Upper lobe of left lung (tissue), 6 donors: ENCODE measurements at places on chromosomes 7 and 10. TPM values are rescaled to one million over a fixed set of nuclear protein-coding genes. Genes with fewer than 3 reads are reported as not detected.

DNA sequence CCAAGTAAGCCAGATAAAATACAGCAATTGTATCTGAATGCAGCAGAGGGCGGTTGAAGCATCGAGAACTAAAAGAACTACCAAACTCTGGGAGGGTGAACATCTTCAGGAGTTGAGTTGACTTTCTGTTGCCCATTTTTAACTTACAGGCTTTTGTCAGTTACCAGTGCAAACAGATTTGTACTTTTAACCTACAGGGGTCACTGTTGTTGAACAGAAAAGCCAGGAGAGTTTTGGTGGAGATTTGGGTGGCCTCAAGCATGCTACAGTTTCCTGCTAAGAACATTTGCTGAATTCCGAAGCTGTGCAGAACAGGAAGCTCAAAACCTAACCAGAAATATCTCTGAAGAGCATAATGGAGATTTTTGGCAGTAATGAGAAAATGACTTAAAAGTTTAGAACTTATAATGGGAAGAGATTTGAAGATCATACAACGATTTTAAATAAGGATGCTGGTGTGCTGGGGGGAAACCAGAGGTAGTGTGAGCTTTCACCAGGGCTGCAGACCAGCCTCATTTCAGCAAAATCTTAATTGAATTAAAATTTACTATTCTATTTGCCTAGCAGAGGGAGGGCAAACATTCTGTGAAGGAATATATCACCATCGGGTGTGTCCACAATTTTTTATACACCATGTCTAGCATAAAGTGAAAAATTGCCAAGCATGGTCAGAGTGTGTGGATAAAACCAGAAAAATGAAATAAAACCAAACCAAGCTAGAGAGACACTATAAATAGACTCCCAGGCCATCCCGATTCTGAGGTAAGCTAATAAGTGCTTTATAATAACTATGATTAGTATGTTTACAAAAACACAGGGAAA lies 208.6 kb upstream of the CCDC6 start:
- no peak for DNase-seq
- no peaks in the 10 kb centered on the region for H3K27me3 ChIP-seq
- no peak overlapping the region for H3K27ac ChIP-seq
- no peaks in the 10 kb centered on the region for H3K36me3 ChIP-seq
- no peak overlapping the region for H3K4me3 ChIP-seq

DNA sequence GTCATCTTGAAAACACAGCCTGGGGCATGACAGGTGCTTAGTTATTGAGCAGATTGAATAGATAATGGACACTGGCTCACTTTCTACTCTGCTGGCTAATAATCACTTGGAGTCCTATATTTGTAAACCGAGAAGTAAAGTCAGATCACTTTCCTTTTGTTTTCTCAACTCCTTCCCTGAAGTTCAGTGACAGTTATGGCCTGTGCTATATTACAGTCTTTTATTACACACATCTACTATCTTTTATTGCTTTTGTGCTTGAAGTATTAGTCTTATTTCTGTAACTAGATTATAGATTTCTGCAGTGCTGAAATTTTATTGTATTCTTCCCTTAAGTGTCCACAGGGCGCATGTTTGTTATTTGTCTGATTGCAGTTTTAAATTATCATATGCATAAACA lies 136.4 kb upstream of the TAC1 start:
- H3K36me3 ChIP-seq = no peaks in the 10 kb centered on the region
- no peak for DNase-seq

- no peaks in the 10 kb centered on the region for H3K27me3 ChIP-seq
- DNase-seq = no peak
- H3K36me3 ChIP-seq = no peaks in the 10 kb centered on the region
- H3K4me1 ChIP-seq = no peaks in the 10 kb centered on the region
Observed at GRCh38 chr7:129569811-129570215, 41.7 kb upstream of the NRF1 start.

GRCh38 chr10:21993360-21994001 lies 10.0 kb downstream of the DNAJC1 start:
- no peak for DNase-seq
- H3K4me1 ChIP-seq = peaks cover 4% of the 10 kb centered on the region
- no peak overlapping the region for H3K27ac ChIP-seq
- no peaks in the 10 kb centered on the region for H3K27me3 ChIP-seq
- no peaks in the 10 kb centered on the region for H3K36me3 ChIP-seq

GRCh38 chr7:15686957-15687545 lies 568 bp upstream of the MEOX2 start:
- peaks cover 14% of the 10 kb centered on the region for H3K27me3 ChIP-seq
- H3K36me3 ChIP-seq = no peaks in the 10 kb centered on the region
- H3K4me3 ChIP-seq = peak overlapping the region; percentile 40
- peak overlapping the region; percentile 50 for H3K27ac ChIP-seq
- no peak for DNase-seq

- no peak overlapping the region for H3K27ac ChIP-seq
- no peaks in the 10 kb centered on the region for H3K36me3 ChIP-seq
- H3K4me3 ChIP-seq = no peak overlapping the region
- no peaks in the 10 kb centered on the region for H3K27me3 ChIP-seq
- no peak for DNase-seq
Observed at GRCh38 chr7:156206174-156206573, 393.9 kb upstream of the SHH start.

- H3K27ac ChIP-seq = no peak overlapping the region
- no peaks in the 10 kb centered on the region for H3K27me3 ChIP-seq
- H3K4me1 ChIP-seq = peaks cover 7% of the 10 kb centered on the region
- no peaks in the 10 kb centered on the region for H3K36me3 ChIP-seq
- H3K4me3 ChIP-seq = no peak overlapping the region
Observed at GRCh38 chr7:5448378-5449037, 24.9 kb upstream of the TNRC18 start.

DNA sequence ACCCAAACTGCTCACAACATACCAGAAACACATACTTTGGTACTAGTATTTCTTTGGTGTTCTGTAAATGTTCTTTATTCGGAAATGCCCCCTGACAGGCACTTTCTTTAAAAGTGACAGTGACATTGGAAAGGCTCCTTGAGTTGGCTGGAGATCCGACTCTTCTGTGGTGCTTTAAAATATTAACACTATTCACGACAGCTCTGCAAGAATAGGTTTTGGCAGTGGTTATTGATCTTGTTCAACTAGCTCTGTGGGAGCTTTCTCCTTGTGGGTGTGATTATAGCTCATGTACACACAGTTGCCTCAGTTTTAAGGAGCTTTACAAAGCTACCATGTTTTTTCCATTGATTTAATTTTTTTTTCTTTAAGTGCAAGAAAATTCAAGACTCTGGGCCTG lies 30.3 kb upstream of the SLC39A12 start:
- H3K27me3 ChIP-seq = no peaks in the 10 kb centered on the region
- no peak overlapping the region for H3K27ac ChIP-seq
- no peak for DNase-seq
- H3K36me3 ChIP-seq = no peaks in the 10 kb centered on the region
- no peak overlapping the region for H3K4me3 ChIP-seq
- no peaks in the 10 kb centered on the region for H3K4me1 ChIP-seq

DNA sequence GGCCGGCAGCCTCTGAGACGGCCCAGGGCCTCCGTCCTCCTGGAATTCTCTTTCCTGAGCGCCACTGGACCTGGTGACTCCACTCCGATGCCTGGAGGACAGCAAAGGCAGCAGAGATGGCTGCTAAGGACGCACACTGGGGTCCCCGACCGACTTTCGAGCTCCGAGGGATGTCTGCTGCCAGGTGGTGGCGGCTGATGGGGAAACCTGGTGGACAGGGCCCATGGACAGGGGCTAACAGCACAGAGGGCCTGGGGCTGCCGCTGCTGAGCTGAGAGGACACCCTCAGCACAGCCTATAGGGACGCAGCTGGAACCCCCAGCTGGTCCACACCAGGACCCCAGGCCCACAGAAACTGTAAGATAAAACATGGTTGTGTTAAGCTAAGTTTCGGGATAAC lies 366.3 kb downstream of the DNAJB6 start:
- no peak overlapping the region for H3K27ac ChIP-seq
- peak; percentile 19 for DNase-seq
- H3K4me1 ChIP-seq = no peaks in the 10 kb centered on the region
- no peaks in the 10 kb centered on the region for H3K36me3 ChIP-seq
- H3K4me3 ChIP-seq = no peak overlapping the region
- peaks cover 4% of the 10 kb centered on the region for H3K27me3 ChIP-seq

GRCh38 chr10:14476641-14477407 lies 146.1 kb upstream of the FRMD4A start:
- H3K36me3 ChIP-seq = no peaks in the 10 kb centered on the region
- H3K4me3 ChIP-seq = no peak overlapping the region
- H3K27me3 ChIP-seq = no peaks in the 10 kb centered on the region
- DNase-seq = no peak
- no peaks in the 10 kb centered on the region for H3K4me1 ChIP-seq
- H3K27ac ChIP-seq = no peak overlapping the region

DNA sequence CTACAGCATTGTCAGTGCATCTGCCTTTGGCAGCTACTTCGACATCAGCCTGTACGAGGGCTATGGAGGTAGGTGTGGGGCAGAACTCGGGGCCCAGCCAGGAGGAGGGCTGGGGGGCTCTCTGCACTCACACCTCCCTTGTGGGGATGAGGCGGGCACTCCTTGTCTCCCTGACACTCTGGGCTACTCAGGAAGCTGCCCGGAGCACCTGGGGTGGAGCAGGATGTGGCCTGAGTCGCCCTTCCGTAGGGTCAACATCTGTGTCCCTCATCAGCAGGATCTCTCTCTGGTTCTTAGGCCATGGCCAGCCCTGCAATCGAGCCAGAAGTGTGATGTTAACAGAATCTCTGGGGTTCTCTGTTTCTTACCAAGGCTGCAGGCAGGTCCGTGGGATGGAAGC lies 40.2 kb downstream of the C10orf105 start:
- H3K4me3 ChIP-seq = no peak overlapping the region
- no peak overlapping the region for H3K27ac ChIP-seq
- peaks cover 3% of the 10 kb centered on the region for H3K4me1 ChIP-seq

- peaks cover 30% of the 10 kb centered on the region for H3K36me3 ChIP-seq
- H3K27me3 ChIP-seq = no peaks in the 10 kb centered on the region
- H3K4me1 ChIP-seq = no peaks in the 10 kb centered on the region
- H3K27ac ChIP-seq = no peak overlapping the region
Observed at GRCh38 chr7:148787571-148788295, 89.0 kb downstream of the CUL1 start.

DNA sequence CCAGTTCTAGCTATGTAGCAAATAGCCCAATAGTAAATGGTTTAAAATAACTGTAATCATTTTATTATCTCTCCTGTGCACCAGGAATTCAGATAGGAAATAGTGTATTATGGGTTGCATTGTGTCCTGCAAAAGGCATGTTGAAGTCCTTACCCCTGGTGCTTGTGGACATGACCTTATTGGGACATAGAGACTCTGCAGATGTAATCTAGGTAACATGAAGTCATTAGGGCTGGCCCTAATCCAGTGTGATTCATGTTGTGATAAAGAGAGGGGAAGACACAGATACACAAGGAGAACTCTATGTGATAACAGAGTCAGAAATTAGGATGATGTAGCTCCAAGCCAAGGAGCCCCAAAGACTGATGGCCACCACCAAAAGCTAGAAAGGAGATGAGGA lies 462.8 kb downstream of the GALNT17 start:
- no peak overlapping the region for H3K4me3 ChIP-seq
- no peak overlapping the region for H3K27ac ChIP-seq
- DNase-seq = no peak

DNA sequence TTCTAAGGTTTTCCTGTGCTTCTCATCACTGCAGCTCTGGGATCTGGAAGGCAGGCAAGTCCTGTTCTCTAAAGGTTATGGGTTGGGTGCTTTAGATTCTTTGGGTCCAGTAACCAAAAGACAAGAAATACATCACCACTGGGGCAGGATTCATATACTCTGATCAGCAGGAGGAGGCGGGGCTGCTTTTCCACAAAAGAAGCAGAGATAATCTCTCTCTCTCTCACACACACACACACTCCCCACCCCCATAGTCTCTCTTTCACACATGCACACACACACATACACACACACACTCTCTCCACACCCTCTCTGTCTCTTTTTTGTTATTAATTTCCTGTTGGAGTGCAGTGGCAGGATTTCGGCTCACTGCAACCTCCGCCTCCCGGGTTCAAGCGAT lies 13.0 kb upstream of the ACBD5 start:
- no peak overlapping the region for H3K27ac ChIP-seq
- no peaks in the 10 kb centered on the region for H3K4me1 ChIP-seq
- no peaks in the 10 kb centered on the region for H3K36me3 ChIP-seq
- no peak overlapping the region for H3K4me3 ChIP-seq
- H3K27me3 ChIP-seq = no peaks in the 10 kb centered on the region

- H3K36me3 ChIP-seq = no peaks in the 10 kb centered on the region
- H3K27me3 ChIP-seq = no peaks in the 10 kb centered on the region
- no peak for DNase-seq
- H3K4me1 ChIP-seq = no peaks in the 10 kb centered on the region
- H3K4me3 ChIP-seq = no peak overlapping the region
Observed at GRCh38 chr10:129890170-129890569, 73.9 kb downstream of the EBF3 start.

DNA sequence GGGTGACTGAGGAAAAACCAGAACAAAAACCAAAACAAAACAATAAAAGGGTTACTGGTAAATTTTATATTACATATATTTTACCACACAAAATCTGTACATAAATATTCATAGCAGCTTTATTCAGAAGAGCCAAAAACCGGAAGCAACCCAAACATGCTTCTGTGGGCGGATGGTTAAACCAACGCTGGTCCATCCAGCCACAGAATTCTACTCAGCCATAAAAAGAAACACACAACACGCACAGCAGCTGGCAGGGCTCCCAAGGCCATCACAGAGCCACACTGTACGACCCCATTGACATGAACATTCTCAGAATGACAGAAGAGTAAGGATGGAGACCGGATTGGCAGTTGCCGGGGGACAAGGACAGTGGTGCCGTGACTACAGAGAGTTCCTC lies 83.6 kb downstream of the PROSER2 start:
- H3K36me3 ChIP-seq = no peaks in the 10 kb centered on the region
- H3K4me1 ChIP-seq = no peaks in the 10 kb centered on the region
- H3K27me3 ChIP-seq = no peaks in the 10 kb centered on the region
- no peak overlapping the region for H3K27ac ChIP-seq
- H3K4me3 ChIP-seq = no peak overlapping the region

- no peaks in the 10 kb centered on the region for H3K4me1 ChIP-seq
- DNase-seq = no peak
- no peak overlapping the region for H3K4me3 ChIP-seq
Observed at GRCh38 chr10:107747851-107748250, 583.3 kb upstream of the SORCS1 start.

- no peak overlapping the region for H3K4me3 ChIP-seq
- peaks cover 44% of the 10 kb centered on the region for H3K27me3 ChIP-seq
- H3K27ac ChIP-seq = no peak overlapping the region
- H3K4me1 ChIP-seq = no peaks in the 10 kb centered on the region
Observed at GRCh38 chr7:157683747-157684156, 346.9 kb downstream of the DNAJB6 start.

DNA sequence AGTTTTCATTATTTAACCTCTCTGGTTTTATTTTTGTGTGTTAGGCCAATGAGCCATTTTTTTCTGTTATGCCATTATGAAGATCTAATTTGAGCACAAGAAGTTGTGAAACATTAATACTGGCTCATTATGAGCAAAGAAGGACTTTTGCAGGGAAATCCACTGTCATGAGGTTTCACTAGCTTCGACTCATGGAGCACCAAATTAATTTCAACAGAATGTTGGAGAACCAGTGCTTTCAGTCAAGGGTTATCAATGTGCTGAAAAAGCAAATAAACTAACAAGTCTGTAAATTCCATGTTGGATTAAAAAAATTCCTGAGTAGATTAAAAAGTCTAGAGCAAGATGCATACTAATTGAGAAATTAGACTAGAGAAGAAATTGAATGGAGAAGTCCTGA lies 594.2 kb upstream of the FZD8 start:
- no peaks in the 10 kb centered on the region for H3K4me1 ChIP-seq
- H3K4me3 ChIP-seq = no peak overlapping the region
- H3K27me3 ChIP-seq = no peaks in the 10 kb centered on the region
- no peak overlapping the region for H3K27ac ChIP-seq
- no peaks in the 10 kb centered on the region for H3K36me3 ChIP-seq

Gene ENTPD1
- 21.1 TPM for total RNA-seq

Gene SPDYE2
- total RNA-seq = 1.1 TPM

Gene ARMC10
- total RNA-seq = 29.2 TPM
